ENCODE measurements at places on chromosomes 1 and 21.
A peak's percentile ranks its signal among the peaks of the same experiment; 100 is the strongest.

DNA sequence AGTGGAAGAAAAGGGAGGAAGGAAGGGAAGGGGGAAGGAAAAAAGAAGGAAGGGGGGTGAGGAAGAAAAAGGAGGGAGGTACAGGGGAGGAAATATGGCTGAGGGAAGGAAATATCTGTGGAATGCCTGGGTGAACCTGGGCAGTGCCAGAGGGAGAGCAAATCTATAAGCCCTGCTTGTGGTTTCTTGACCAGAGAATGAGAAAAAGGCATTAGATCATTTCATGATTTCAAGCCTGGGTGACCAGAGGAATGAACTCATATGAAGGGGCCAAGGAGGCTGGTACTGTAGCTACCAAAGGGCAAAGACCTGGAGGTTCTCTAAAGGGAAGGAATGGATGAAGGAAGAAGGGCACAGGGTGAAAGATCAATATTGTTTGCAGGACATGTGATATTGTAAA, 31.4 kb downstream of the GNG12 start:
- DNase-seq = no peak

DNA sequence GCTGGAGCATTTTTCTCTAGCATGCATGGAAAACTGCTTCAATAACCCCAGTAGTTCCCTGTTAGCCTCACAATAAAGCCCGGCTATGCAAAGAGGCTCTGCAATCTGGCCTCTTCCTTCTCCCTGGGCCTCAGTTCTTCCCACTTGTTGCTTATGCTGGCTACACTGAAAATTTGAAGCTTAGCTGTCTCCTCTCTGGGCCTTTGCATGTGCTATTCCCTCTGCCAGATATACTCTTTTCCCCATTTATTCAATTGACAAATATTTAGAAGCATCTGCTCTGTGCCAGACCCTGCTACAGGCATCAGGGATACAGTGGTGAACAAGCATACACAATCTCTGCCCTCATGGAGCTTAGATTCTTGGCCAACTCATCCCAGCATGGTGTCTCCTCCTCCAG, 15.3 kb downstream of the CRYBG2 start:
- no peak for DNase-seq

DNA sequence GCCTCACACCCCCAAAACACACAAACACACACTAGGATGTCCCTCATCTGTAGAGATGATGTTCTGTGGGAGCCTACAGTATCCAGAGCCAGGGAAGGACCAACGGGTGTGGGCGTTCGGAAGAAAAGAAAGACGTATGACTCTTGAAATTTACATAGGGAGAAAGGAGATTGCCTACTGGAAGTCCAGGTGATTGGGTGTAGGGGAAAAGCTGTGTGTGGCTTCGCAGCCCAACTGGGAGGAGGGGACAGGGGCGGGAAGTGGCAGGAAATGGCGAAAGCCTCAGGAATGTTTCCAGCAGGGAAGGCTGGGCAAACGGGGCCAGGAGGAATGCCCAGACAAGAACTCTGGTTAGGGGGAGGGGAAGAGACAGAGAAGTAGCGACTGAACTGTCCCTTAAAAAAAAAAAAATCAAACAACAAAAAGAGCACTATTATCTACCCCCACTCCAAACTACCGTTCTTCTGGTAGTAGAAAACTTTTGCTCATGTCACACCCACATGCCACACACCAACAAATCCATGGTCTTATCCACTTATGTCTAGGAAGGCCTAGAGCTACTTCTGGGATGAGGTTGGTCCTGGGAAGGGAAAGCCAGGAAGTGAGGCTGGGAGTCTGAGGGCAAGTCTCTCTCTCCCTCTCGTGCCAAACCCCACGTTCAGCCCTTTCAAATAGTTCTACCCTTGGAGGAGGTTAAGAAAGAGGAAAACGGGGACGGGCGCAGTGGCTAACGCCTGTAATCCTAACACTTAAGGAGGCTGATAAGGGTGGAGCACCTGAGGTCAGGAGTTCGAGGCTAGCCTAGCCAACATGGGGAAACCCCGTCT, 1.8 kb upstream of the CKS1B start:
- DNase-seq = no peak

GRCh38 chr1:32045772-32046171, 27.0 kb upstream of the TMEM39B start:
- peak; percentile 6 for DNase-seq

DNA sequence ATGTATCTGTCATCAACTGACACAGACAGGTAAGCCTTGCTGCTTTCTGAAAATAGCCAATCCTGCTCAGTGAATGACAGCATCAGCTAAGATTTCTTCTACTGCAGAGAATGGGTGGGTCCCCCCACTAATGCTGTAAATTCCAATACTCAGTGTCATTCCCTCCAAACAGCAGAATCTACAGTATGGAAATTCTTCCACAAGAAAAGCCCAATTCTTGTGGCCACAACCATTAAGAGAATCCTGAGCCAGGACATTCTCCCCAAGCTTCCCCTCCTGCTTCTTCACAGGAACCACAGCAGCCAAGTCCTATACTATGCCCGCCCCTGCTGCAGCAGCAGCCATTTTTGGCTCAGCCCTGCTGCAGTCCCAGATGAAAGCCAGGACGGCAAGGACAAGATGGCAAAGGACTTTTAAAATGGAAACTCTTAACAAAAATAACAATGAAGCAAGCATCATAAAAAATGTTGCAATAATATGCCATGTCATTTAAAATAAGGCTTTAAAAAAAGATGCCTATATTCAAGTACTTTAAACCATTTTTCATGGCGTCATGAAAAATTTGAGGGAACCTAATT, 26.8 kb downstream of the EIF4G3 start:
- no peak for DNase-seq

GRCh38 chr1:17287130-17287776, 20.7 kb upstream of the PADI4 start:
- DNase-seq = no peak

- no peak for DNase-seq
These were observed 154.8 kb downstream of the SLC45A1 start for GRCh38 chr1:8472668-8473067.

GRCh38 chr1:81197591-81197990, 603.1 kb upstream of the ADGRL2 start:
- DNase-seq = no peak
